Transverse colon (tissue), 4 donors: ENCODE measurements at places on chromosomes 5 and 9. TPM values are rescaled to one million over a fixed set of nuclear protein-coding genes. Genes with fewer than 3 reads are reported as not detected.

DNA sequence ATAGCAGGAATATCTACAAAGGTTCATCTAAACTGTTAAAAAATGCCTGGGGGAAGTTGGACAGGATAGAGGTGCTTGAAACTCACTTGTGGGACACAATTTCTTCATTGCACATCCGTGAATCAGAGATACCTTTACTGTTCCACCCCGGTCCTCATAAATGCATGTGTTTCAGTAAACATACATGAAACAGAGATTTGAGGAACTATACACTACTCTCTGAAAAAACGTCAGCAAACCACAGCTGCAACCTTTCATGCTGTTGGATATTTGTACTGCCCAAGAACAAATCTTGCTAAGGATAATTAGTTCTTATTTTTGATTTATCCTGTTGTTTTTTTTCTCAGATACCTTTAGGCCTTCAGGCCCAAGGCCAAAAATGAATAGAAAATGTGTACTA, 337.3 kb downstream of the KDM4C start:
- H3K36me3 ChIP-seq: no peaks in the 10 kb centered on the region
- H3K4me1 ChIP-seq: no peaks in the 10 kb centered on the region
- H3K4me3 ChIP-seq: no peak overlapping the region

GRCh38 chr5:133261993-133262392, 210.2 kb downstream of the HSPA4 start:
- H3K27me3 ChIP-seq: no peaks in the 10 kb centered on the region
- H3K4me3 ChIP-seq: no peak overlapping the region
- no peak overlapping the region for H3K27ac ChIP-seq
- H3K36me3 ChIP-seq: no peaks in the 10 kb centered on the region
- no peaks in the 10 kb centered on the region for H3K4me1 ChIP-seq

DNA sequence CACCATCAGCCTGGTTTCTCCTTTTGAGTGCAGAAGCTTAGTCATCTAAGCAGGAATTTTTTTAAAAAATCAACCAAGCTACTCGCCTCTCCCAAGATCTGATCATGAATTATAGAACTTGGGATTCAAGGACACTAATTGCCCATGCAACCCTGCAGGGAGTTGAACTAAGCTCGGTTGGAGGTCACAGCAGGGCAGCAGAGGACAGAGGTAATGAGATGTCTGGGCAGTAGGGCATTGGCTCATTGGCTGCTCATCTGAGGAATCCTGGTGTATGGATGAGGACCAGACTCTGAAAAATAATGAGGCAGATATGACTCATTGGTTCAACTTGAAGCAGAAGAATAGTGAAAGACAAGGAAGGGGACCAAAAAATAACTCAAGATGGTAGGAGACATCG, 111.8 kb upstream of the TLE1 start:
- DNase-seq: no peak
- H3K36me3 ChIP-seq: no peaks in the 10 kb centered on the region
- H3K4me3 ChIP-seq: no peak overlapping the region
- H3K27me3 ChIP-seq: no peaks in the 10 kb centered on the region
- H3K4me1 ChIP-seq: no peaks in the 10 kb centered on the region
- no peak overlapping the region for H3K27ac ChIP-seq

GRCh38 chr5:96669909-96670308, 7.7 kb downstream of the CAST start:
- H3K27me3 ChIP-seq: no peaks in the 10 kb centered on the region
- no peak for DNase-seq
- no peak overlapping the region for H3K4me3 ChIP-seq

DNA sequence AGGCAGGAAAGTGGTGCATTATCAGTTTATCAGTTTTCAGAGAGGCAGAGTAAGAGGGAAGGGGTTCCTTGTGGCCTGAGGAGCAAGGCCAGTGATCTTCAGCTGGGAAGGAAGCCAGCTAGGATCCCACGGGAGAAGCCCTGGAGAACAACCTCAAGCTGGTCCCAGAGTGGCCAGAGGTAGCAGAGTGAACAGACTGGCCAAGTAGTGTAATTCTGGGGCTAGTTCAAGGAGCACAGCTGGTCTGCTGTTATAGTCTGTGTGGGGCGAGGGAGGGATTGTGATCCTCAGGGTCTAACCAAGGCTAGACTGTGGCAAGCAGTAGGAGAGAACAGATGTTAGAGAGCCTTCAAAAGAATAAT, 164.6 kb downstream of the CARTPT start:
- no peaks in the 10 kb centered on the region for H3K36me3 ChIP-seq
- no peak overlapping the region for H3K27ac ChIP-seq
- H3K4me1 ChIP-seq: no peaks in the 10 kb centered on the region

- no peaks in the 10 kb centered on the region for H3K36me3 ChIP-seq
- no peak overlapping the region for H3K27ac ChIP-seq
- no peak for DNase-seq
- no peaks in the 10 kb centered on the region for H3K4me1 ChIP-seq
- H3K27me3 ChIP-seq: no peaks in the 10 kb centered on the region
Measured at GRCh38 chr5:176560364-176560763, 11.2 kb downstream of the CDHR2 start.

- no peak overlapping the region for H3K4me3 ChIP-seq
- DNase-seq: no peak
- no peaks in the 10 kb centered on the region for H3K4me1 ChIP-seq
- no peaks in the 10 kb centered on the region for H3K36me3 ChIP-seq
- H3K27me3 ChIP-seq: no peaks in the 10 kb centered on the region
Measured at GRCh38 chr9:83656032-83656680, 33.2 kb downstream of the IDNK start.

DNA sequence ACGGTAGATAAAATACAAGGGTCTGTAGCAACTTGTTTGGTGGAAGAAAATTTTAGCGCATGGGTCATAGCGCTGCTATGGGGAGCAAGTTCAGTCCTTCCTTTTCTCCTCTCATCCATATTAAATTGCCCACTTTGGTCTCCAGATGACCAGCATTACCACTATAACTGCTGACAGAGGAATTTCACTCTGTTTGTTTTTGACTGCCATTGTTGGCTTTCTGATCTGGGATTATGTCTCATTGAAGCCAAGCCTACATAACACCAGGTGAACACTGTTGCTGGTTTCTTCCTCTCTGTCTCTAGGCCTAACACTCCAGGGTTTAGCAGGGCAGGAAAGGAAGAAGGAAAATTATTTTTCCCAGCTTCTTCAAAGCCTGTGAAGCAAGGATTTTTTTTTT, 6.6 kb upstream of the SUB1 start:
- H3K27ac ChIP-seq: no peak overlapping the region
- no peaks in the 10 kb centered on the region for H3K27me3 ChIP-seq
- no peaks in the 10 kb centered on the region for H3K4me1 ChIP-seq
- no peaks in the 10 kb centered on the region for H3K36me3 ChIP-seq
- H3K4me3 ChIP-seq: no peak overlapping the region

The HTR4 gene
- total RNA-seq: 20.8 TPM

DNA sequence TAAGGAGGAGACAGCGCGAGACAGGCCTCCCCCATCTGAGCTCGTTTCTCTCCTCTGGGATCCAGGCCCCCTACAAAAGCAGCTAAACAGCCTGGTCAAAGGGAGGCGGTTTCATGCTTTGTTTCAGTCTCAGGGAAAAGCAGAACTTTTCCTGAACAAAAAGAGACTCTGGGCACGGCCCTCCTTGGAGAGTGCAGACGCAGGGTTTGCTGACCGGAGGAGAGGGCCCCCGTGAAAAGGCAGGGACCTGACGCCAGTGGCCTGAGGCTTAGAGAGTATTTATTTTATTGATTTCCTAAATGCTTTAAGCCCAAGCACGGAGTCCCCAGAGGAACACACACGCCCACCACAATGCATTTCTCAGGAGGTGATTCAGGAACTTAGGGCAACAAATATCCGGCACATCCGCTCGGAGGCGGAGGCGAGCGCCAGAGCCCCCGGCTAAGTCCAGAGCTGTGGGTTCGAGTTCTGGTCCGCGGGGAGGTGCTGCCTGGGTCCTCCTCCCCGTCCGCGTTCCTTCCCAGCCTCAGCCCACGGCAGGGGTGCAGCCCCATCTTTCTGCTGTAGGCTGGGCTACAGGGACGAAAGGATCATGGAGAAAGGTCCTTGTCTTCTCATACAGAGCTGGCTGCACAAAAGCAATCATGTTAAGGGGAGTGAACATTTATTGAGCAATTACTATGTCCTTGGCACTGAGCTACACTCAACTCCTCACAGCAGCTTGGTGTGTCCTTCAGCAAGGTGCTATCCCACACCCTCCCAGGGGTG, 40.0 kb downstream of the PTGES start:
- no peak for DNase-seq
- H3K4me3 ChIP-seq: no peak overlapping the region
- H3K27me3 ChIP-seq: no peaks in the 10 kb centered on the region
- H3K36me3 ChIP-seq: no peaks in the 10 kb centered on the region
- peak overlapping the region; percentile 39 for H3K27ac ChIP-seq
- no peaks in the 10 kb centered on the region for H3K4me1 ChIP-seq

The TLX3 gene
- not detected for total RNA-seq

DNA sequence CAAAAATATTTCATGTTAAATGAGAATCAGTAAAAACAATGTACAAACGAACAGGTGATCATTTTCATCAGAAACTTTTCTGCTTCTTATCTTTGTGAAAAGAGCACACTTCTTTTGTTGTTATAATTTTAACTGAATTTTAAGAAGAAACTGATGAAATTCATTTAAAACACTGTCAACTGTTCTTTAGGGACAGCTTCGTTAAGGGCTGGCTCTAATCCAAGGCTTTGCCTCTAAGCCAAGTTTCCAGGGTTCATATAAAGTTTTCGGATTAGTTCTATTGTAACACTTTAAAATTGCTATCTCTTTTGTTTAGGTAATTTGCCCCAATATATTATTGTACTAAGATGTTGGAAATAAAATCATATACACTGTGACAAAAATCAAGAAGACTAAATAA, 559.2 kb downstream of the TUSC1 start:
- no peaks in the 10 kb centered on the region for H3K36me3 ChIP-seq
- no peak overlapping the region for H3K4me3 ChIP-seq
- H3K4me1 ChIP-seq: no peaks in the 10 kb centered on the region
- DNase-seq: no peak

DNA sequence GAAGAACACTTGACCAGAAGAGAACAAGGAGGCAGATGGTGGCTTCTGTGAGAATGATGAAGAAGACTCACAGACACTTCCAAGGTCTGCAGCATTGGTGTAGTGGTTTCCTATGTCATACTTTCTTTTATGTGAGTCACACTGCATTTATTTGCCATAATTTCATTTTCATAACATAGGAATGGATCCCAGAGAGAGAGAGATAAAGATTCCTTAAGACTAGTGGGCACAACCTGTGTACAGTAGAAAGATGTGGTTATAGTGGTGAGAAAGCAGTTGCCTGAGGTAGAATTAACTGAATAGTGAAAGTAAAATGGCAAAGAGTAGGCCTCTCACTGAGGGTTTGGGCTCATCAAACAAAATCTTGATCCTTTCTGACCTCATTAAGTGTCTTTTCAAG, 7.6 kb upstream of the CCDC152 start:
- H3K36me3 ChIP-seq: no peaks in the 10 kb centered on the region
- H3K27ac ChIP-seq: no peak overlapping the region
- H3K27me3 ChIP-seq: no peaks in the 10 kb centered on the region
- H3K4me3 ChIP-seq: no peak overlapping the region

GRCh38 chr5:66174338-66174737, 30.2 kb downstream of the SREK1 start:
- no peak overlapping the region for H3K27ac ChIP-seq
- no peaks in the 10 kb centered on the region for H3K27me3 ChIP-seq
- peaks cover 44% of the 10 kb centered on the region for H3K36me3 ChIP-seq
- no peaks in the 10 kb centered on the region for H3K4me1 ChIP-seq
